Substantia nigra (tissue), 51 donors: ENCODE measurements at places on chromosomes 1 and 21.
A peak's percentile ranks its signal among the peaks of the same experiment; 100 is the strongest.

GRCh38 chr1:16165073-16165364 is 9.2 kb upstream of the EPHA2 start:
- DNase-seq: no peak

- no peak for DNase-seq
These were observed 21.1 kb downstream of the SNAP47 start for GRCh38 chr1:227756172-227756959.

GRCh38 chr21:33968080-33968994 is 52.7 kb upstream of the ATP5PO start:
- no peak for DNase-seq

GRCh38 chr1:193412748-193413147 is 226.3 kb upstream of the B3GALT2 start:
- no peak for DNase-seq

DNA sequence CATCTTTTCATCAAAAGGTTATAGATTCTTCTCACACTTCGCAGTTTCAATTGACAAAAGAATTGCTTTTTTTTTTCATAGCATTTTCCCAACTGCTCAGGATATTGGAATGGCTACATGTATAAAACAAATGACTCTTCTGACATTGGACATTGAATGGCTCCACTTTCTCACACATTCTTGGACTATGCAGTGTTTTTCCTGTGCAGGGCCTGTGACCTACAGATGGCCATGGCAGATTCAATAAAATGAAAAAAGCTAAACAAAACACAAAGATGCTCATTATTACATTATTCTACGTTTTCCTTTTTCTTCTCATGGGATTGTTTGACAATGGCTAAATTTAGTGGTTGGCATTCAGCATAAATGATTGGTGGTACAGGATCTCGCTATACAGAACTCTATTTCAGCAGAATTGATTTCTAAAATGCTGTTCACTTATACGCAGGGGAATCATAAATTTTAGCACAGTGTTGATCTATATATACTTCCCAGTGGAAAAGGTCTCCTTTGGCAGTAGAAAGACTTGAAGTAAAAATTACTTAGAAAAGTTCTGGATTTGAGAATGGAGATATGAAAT is 115.6 kb upstream of the ADAMTS5 start:
- DNase-seq: no peak

GRCh38 chr1:218165701-218166114 is 119.4 kb upstream of the RRP15 start:
- DNase-seq: no peak

DNA sequence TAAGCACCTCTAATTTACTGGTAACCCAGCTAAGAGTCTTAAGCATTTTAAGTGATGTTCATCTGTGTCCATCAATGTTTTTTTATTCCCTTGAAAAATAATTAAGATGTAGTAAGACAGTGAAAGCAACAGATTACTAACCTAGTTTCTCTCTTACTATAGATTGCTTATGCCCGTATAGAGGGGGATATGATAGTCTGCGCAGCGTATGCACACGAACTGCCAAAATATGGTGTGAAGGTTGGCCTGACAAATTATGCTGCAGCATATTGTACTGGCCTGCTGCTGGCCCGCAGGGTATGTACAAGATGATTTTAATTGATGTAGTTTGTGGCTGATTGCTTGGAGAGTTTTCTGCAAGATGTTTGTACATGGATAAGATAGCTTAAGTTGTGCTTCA is 2.8 kb downstream of the RPL5 start:
- DNase-seq: no peak

GRCh38 chr1:6028042-6028850 is 17.4 kb upstream of the KCNAB2 start:
- no peak for DNase-seq

GRCh38 chr1:210236386-210236839 is 3.8 kb downstream of the SERTAD4 start:
- DNase-seq: no peak

DNA sequence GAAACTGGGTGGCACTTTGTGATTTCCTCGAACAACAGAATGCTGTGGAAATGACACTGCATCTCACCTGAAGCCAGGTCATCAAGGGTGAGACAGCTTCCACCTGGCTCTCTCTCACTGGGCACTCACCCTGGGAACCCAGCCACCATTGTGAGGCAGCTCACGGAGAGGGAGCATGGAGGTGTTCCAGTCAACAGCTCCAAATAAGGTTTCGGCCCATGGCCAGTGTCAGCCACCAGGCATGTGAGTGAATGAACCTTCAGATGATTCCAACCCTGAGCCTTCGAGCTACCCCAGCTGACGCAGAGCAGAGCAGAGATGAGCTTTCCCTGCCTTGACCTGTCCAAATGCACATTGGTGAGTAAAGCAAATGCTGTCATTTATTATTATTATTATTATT is 58.1 kb downstream of the SYDE2 start:
- DNase-seq: no peak

- no peak for DNase-seq
These were observed 16.3 kb downstream of the KIAA0040 start for GRCh38 chr1:175176246-175176645.

DNA sequence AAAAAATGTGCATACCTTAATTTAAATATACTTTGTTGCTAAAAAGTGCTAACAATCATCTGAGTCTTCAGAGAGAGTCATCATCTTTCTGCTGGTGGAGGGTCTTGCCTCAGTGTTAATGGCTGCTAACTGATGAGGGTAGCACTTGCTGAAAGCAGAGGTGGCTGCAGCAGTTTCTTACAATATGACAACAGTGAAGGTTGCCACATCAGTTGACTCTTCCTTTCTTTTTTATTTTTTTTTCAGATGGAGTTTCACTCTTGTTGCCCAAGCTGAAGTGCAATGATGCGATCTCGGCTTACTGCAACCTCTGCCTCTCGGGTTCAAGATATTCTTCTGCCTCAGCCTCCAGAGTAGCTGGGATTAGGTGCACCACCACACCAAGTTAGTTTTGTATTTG is 2.6 kb upstream of the CFAP45 start:
- DNase-seq: no peak

- DNase-seq: no peak
These were observed 35.5 kb downstream of the OVGP1 start for GRCh38 chr1:111392042-111392441.

GRCh38 chr21:16578912-16579311 is 849.1 kb downstream of the USP25 start:
- DNase-seq: no peak

- no peak for DNase-seq
These were observed 6.7 kb downstream of the TMEM201 start for GRCh38 chr1:9595156-9595967.

DNA sequence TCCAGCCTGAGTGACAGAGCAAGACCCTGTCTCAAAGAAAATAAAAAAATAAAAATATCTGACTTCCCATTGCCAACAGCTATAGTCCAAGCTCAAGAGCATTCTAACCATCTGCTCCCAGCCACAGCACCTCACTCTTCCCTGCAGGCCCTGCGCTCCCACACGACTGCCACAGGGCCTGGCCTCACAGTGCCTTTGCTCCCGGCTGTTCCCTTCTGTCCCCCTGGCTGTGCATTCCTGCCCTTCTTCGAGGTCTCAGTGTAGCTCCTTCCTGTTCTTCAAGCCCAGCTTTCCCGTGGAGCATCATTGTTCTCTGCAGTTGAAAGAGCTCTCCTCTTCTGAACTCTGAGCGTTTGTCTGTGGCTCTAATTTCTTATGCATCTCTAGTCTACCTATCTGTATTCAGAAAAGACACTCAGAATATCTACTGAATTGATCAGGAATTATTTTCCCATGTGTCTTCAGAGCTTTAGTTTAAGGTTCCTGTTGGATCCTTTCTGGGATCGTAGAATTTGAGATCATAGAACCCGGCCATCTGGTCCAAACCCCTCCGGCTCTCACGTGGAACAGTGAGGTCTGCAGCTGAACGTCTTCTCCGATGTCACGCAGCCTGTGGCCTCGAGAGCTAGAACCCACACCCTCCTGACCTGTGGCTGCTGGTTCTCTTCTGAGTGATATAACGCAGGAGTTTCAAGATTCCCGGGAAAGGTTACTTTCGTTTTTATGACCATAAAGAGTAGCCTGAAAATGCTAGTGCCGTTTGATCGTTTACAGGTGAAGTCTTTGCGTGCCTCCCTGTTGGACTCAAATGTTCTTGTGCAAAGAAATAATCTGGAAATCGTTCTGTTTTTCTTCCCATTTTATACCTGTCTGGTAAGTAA is 54.4 kb downstream of the DOP1B start:
- DNase-seq: no peak

DNA sequence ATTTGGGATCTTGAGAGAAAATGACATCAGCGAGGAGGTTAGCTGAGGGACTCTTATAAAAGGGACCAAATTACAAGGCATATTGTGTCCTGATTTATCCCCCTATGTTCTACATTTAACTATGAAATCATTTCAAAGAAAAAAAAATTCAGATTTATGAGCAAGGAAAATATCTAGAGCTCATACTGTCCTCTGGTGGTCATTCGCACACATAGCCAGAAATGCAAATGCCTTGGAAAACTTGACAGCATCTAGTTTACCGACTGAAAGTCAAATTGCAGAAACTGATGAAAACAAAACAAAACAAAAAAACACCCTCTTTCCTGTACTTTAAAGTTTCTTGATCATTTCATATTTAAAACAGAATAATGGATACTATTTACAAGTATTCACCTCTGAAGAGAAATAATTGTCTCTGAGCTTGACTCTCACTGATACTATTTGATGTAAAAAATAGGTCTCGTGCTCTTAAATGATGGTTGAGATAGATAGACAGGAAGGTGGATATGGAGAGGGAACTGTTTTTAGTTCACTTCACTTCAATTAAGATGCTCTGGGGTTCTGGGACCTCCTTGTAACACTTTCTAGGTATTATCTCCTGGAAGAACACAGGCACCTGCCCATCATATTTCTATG is 253.8 kb downstream of the PCP4 start:
- DNase-seq: no peak

DNA sequence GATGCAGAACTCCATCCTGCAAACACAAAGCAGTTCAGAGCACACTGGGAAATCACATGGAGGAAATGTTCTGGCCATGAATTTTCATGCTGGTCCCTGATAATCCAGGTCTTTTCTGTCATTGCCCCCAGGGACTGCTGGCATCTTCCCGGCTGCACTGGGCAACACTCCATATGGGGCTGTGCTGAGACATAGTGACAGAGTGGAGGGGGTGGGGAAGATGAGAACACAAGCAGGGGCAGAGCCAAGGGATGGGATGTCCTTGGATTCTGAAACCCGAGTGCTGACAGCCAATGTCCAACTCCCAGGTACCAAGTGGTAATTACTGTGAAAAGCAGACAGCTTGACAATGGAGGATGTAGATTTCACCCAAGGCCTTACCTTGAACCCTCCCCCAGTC is 185.7 kb downstream of the HIVEP3 start:
- peak; percentile 58 for DNase-seq

DNA sequence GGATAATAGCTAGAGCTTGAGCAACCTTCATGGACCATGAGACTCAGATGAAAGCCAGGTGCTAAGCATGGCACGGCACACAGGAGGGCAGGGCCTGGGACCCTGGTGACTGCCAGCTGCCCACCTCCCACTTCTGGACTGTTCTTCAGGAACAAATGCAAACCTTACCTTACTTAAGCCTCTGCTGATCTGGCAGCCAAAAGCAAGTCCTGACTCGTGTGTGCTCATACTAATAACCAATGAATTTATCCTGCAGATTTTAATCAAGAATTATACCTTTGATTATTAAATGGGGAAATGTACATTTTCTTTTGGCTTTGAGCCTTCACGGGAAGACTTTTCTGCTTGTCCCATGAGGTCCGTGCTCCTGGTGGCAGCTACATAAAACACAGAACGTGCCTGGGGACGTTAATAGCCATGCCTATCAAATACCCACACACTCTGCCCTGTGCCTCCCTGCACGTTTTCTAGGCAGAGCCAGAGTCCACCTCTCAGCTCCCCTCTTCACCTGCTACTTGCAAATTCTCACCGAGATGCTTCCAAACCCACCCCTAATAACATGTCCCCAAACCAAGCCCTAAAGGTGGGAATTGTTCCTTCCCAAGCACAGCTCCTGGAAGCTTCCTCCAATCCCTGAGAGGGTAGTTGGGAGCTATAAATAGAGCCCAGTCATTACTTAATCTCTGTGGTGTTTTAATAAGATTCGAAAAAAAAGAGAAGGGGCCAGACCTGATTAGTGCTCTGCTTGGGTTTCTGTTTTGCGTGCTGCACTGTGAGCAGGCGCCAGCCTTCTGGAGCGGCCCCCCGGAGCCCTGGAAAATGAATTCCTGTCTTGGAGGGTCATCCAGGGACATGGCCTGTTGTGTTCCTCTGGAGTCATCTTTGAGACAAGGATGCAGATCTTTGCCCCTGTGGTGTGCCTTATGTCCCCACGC is 33.5 kb downstream of the SLC1A7 start:
- no peak for DNase-seq

- no peak for DNase-seq
These were observed 100.7 kb upstream of the TSPAN2 start for GRCh38 chr1:115189814-115190539.

DNA sequence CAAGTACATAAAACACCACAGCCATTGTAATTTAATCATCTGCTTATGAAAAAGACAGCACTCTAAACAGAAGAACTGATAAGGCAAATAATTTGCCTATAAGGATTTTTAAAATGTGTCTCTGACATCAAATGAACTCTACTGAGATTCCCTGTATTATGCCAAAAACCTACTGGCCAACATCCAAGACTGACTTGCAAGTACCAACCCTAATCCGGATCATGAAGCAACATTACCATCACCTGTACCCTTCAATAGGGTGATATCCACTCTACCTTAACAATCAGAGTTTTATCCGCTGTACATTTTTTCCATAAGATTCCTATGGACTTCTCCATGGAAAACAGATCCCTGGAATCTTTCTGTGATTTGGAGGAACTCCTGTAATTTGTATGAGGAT is 4.6 kb downstream of the RGS7 start:
- no peak for DNase-seq

GRCh38 chr21:41545500-41546359 is 37.8 kb upstream of the TMPRSS2 start:
- no peak for DNase-seq

GRCh38 chr1:240395336-240395735 is 216.6 kb downstream of the GREM2 start:
- DNase-seq: no peak

- DNase-seq: no peak
These were observed 842 bp upstream of the ZC3H12A start for GRCh38 chr1:37473431-37474045.

GRCh38 chr1:207288315-207288714 is 33.2 kb upstream of the CD55 start:
- DNase-seq: no peak

GRCh38 chr1:17516303-17517214 is 22.9 kb upstream of the ARHGEF10L start:
- DNase-seq: no peak

DNA sequence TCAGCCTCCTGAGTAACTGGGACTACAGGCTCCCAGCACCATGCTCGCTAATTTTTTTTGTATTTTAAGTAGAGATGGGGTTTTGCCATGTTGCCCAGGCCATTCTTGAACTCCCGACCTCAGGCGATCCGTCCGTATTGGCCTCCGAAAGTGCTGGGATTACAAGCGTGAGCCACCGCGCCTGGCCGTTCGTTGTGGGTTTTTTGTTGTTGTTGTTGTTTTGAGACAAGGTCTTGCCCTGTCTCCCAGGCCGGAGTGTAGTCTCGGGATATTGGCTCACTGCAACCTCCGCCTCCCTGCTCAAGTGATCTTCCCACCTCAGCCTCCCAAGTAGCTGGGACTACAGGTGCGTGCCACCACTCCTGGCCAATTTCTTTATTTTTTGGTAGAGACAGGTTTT is 4.7 kb upstream of the INAVA start:
- DNase-seq: no peak
